Kasumi-1 (cell line): ENCODE measurements at places on chromosomes 12 and 14.
A peak's percentile ranks its signal among the peaks of the same experiment; 100 is the strongest.

- DNase-seq = peak; percentile 59
These were observed 12.9 kb upstream of the MCRS1 start for GRCh38 chr12:49580572-49581535.

- no peak for DNase-seq
These were observed 256.7 kb downstream of the SUDS3 start for GRCh38 chr12:118633071-118633470.

GRCh38 chr14:69363964-69364363 lies 34.1 kb downstream of the ERH start:
- no peak for DNase-seq

DNA sequence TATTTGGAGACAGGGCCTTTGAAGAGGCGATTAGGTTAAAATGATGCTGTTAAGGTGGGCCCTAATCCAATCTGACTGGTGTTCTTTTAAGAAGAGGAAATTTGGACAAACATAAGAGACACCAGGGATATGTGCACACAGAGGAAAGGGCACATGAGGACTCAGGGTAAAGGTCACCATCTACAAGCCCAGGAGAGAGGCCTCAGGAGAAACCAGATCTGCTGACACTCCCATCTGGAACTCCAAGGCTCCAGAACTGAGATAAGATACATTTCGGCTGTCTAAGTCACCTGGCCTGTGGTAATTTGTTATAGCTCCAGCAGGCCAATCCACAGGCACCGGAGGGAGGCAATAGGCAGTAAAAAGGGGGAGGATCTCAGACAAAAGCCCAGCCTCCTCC lies 48.6 kb downstream of the KICS2 start:
- DNase-seq = no peak

- no peak for DNase-seq
These were observed 311.4 kb downstream of the RGS6 start for GRCh38 chr14:72243309-72244293.

DNA sequence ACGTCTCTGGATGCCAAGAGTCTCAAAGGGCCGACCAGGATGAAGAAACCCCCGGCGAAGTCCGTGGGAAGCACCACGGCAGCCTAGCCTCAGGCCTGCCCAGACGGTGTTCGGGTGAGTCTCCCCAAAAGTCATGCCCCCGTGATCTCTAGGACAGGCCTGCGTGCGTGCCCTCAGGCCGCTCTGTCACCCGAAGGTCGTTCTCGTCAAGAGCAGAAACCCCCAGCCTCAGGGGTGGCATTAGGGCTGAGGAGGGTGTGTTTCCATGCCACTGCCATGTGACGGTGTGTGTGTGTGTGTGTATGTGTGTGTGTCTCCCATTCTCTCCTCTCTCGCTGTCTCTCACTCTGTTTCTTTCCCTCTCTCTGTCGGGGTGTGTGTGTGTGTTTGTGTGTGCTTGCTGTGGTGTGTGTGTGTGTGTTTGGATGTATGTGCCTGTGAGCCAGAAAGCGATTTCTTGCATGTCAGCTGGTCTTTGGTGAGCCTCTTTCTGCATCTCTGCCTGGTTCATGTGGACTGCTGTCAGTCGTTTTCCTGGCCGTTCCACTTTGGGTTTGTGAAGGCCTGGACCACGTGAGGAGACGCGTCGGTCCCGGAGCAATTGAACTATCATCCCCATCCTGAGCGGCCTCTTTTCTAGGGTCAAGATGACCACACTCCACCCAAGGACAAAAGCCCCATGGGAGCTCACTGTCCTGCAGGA lies 772.5 kb upstream of the ALG10B start:
- no peak for DNase-seq

DNA sequence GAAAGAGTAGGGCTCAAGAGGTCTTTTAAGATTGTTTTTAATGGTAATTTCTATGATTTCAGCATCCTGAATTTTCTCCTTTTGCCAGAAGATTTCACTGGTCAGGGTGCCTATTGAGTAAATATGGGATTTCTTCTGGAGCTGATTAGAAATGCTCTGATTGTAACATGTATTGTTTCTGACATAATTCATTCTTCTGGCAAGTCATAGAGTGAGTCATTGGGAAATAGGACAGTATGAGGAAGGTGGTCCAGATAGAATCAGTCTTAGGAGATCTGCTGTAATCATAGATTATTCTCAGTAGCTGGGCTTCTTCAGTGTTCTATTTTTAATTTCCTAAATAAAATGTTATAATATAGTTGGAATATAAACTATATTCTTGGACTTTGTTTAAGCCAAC lies 182.0 kb upstream of the NAV3 start:
- DNase-seq = no peak

DNA sequence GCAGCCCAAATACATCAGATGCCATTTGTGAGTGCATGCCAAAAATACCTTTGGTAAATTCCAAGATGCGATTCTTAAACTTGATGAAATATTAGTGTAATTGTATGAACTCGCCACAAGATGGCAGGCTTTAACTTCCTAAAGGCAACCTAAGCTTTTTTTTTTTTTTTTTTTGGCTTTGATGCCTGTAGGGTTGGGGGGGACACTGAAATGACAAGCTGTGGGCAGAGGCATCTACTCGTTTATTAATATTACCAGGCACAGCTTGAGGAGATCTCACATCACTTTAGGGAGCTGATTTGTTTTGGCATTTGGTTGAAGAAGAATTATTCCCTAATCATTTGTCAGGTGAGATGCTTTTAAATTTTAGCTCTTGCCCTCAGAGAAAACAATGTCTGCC lies 126.7 kb upstream of the CCDC196 start:
- DNase-seq = peak; percentile 76

DNA sequence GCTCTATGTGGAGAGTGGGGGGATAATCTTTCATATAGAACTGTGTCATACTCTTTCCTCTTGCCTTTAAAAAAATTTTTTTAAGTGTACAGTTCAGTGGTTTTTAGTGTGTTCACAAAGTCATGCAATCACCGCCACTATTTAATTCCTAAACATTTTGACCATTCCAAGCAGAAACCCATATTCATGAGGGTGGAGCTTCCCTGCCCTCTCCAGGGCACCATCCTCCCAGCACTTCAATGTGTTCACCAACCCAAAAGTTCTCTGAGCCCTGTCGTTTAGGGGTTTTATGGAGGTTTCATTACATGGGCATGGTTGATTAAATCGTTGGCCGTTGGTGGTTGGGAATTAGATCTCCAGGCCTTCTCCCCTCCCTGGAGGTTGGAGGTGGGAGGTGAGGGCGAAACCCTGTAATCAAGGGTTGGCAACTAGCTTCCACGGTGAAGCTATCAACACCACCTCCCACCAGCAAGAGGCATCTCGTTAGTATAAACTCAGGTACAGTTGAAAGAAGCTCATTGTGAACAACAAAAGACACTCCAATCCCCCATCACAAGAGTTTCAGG lies 42.8 kb upstream of the WNK1 start:
- DNase-seq = no peak

DNA sequence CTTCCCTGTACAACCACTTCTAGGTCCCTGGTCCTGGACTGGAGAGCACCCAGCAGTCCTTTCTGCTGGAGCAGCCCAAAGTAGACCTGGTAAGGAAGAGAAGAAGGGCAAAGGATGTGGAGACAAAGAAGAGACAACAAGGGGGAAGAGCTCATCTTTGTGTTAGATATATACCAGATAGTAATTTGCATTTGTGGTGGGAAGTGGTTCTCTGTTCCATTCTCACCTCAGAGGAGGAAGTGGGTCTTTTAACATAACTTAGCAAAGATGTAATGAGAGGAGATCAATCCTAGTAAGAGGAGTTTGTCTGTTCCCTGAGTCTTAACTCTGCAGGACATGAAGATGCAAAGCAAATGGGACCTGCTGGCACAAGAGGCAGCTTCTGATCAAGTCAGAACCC lies 8.0 kb downstream of the CCDC198 start:
- no peak for DNase-seq

DNA sequence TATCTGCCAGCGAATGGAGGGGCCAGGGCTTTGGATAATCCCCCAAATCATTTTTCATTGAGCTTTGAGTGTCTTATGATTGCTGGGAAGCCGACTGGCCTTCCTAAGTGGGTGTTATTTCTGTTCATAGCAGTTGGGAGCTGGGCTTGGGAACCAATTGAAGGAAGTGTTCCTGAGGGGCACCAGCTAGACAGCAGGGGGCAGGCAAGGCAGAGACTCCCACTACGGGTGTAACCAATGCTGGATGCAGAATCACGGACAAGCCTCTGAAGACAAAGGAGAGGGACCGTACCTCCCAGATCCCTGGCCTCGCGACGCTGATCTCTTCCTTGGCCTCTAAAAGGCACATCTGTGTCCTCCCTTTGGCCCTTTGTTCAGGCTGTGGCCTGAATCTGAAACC lies 149.0 kb upstream of the PRMT8 start:
- peak; percentile 2 for DNase-seq

DNA sequence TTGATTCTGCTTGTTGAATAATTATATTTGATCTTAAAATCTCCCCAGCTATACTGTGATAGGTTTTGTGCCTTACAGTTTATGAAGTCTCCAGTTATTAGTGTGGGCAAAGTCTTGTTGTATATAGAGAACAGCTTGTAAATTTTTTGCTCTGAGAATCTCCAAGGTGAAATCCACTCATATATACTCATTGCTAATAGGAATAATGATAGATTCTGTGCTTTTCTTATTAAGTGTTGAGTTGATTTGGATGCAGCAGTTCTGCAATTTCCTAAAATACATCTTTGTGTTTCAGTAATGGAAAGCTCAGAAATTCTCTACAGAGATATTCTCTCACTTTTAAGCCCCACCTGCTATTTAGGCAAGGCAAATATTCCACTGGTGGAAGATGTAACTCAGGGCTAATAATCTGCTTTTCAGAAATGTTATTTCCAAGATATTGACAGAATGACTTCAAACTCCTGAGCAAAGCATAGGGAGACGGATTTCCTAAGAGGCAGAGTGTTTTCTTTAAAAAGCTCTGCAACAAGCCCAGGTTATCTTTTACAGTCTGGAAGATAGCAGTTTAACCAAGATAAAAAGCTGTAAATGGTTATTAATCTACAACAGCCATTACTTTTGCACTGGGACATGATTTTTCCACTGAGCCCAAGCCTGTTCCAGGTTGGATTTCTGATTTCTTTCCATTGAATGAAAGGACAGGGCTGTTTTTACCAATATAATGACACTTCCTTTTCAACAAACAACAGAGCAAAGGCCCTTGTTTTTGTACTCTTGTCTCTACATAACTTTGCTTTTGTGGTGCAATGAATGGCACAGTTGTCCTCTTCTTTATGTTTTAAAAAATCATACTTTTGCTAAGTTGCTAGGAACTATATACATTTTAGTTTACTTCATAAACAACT lies 239.9 kb upstream of the ATP2B1 start:
- no peak for DNase-seq

DNA sequence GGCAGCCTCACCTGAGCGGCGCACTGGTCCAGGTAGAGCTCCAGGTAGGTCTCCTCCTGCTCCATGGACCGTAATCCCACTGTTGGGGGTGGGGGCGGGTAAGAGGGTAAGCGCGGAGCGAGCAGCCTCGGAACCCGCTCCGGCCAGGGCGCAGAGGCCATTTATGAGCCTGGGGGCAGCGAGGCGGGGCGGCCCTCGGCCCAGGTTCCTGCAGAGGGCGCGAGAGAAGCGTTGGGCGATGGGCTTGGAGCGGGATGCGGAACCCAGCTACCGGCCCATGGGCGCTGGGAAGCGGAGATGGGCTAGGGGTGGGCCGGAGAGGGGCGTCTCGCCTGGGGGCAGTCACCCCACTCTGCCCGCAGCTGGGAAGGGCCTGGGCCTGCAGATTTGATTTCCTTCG lies at the start of gene TBPL2:
Gene TBPL2, minus strand, starts transcription at position 232 of the 400 bp plus-strand sequence. Its CDS starts 167 bp downstream, at position 65.
- DNase-seq = no peak

DNA sequence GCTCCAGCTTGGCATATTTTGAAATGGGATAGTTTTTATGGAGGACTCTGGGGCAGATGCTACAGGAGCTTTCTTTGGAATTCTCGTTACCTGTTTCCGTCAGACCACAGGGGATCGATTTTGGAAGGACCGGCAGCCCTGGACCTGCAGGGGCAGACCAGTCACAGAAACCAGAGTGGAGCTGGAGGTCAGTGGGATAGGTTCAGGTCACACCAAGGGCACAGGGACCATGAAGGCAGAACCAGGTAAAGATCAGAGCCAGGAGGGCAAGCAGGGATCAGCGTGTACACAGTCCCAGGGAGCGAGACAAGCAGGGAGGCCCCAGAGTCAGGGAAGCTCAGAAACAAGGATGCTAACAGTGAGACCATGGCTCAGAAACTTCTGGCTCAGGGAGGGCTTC lies 45.5 kb downstream of the TSPAN11 start:
- no peak for DNase-seq

DNA sequence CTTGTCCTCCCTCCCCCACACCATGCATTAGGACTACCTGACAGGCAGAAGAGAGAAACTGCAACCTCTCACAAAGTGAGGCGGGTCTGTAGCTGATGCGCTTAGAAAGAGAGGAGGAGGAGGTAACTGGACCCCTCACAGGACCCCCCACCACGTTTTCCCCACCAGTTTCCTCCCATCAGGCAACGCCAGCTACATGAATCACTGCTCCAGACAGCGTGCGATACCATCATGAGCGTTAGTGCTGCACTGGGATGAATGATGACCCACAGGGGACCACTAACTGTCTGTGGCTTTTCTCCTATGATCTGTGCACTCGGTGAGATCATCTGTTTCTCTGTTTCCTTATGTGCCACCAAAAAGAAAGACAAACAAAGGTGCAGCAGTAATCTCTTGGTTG lies 77.7 kb downstream of the KCNK10 start:
- DNase-seq = no peak

DNA sequence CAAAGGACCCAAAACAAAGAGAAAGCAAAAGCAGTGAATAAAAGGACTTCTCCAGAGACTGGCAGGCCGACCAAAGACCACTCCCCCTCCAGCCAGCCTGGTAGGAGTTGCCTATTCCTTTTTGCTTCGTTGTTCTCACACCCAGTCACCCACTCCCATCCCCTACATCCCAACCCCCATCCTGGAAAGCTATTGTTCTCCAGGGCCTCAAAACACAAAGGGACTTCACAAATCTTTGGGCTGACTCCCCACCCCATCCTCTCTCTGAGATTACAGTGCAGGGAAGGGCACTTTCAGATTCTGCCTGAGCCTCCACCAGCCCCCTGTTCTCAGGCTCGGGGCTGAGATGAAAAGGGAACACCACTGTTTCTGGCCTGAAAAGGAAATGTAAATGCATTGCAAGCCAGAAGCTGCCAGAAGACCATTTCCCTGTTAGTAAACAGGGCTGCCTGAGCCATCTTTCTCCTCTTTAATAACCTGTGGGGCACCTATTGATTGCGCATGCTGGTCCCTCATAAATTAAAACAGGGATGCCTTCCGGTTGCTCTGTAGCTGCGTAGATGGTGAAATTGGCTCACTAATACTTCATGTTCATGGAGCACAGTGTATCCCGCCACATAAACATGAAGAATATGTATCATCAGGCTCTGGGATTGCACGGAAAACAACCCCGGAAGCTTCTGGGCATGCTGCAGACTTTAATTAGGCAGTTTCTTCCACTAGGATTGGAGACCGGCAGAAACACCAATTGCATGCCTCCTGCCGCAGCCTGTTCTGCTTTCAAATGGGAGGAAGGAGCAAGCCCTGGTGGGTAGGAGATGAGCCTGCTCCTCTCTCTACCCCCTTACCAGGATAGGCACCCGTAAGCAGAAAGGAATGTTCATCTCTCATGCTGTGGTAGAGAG lies 130.3 kb upstream of the FUT8 start:
- DNase-seq = peak; percentile 21

GRCh38 chr12:82620917-82621316 lies 65.8 kb upstream of the TMTC2 start:
- DNase-seq = no peak

- DNase-seq = no peak
These were observed 584.8 kb downstream of the ETNK1 start for GRCh38 chr12:23209793-23210192.

GRCh38 chr12:6143303-6143675 lies 18.8 kb upstream of the VWF start:
- DNase-seq = no peak
